HepG2 (cell line): ENCODE measurements at places on chromosomes 2 and 18. TPM values are rescaled to one million over a fixed set of nuclear protein-coding genes. Genes with fewer than 3 reads are reported as not detected.

- no peaks in the 10 kb centered on the region for H3K36me3 ChIP-seq
- DNase-seq = no peak
- no peak overlapping the region for H3K27ac ChIP-seq
- H3K27me3 ChIP-seq = peaks cover 10% of the 10 kb centered on the region; the same call in 2 of the 3 replicates
Measured at GRCh38 chr2:176446718-176447414, 177.6 kb downstream of the MTX2 start.

Gene GRP
- total RNA-seq = not detected in 2 replicates

DNA sequence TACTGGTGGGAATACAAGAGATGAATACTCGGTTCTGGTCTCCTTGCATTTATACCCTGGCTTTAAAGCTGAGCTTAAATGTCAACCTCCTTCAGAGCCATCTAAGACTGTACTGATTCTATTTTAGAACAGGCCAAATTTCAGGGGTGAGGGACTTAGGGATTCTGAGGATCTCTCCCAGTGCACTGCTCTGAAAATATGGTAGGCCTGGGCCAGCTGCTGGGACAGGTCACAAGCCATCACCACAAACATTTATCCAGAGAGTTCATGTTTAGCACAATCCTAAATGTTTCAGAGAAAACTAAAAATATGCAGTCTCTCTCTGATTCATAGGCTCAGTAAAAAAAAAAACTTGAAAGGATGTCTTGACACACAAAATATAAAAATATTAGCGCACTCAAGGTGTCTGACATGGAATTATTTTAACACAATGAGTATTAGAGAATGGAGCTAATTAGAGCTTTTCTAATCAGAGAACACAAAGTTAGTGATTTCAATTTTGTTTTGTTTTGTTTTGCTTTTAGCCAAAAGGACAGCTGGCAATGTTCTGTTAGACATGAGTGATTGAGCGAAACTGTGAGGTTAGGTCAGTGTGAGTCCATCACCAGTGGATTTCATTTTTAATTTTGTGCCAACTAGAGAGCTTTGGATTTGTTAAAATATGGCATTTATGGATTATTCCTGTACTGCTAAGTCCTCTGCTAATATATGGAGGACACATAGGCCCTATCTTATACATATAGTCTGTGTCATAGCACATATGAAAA, 38.8 kb downstream of the MFSD6 start:
- no peaks in the 10 kb centered on the region for H3K27me3 ChIP-seq
- no peak overlapping the region for H3K27ac ChIP-seq
- no peaks in the 10 kb centered on the region for H3K36me3 ChIP-seq
- no peaks in the 10 kb centered on the region for H3K4me1 ChIP-seq

Gene CSRNP3
- total RNA-seq = not detected in 2 replicates

- no peaks in the 10 kb centered on the region for H3K36me3 ChIP-seq
- H3K27me3 ChIP-seq = no peaks in the 10 kb centered on the region
- H3K4me1 ChIP-seq = peaks cover 20% of the 10 kb centered on the region
- H3K27ac ChIP-seq = no peak overlapping the region
- DNase-seq = peak; percentile 41
Measured at GRCh38 chr2:25314514-25315315, 27.0 kb downstream of the DNMT3A start.

Gene REG3A
- not detected in 2 replicates for total RNA-seq

DNA sequence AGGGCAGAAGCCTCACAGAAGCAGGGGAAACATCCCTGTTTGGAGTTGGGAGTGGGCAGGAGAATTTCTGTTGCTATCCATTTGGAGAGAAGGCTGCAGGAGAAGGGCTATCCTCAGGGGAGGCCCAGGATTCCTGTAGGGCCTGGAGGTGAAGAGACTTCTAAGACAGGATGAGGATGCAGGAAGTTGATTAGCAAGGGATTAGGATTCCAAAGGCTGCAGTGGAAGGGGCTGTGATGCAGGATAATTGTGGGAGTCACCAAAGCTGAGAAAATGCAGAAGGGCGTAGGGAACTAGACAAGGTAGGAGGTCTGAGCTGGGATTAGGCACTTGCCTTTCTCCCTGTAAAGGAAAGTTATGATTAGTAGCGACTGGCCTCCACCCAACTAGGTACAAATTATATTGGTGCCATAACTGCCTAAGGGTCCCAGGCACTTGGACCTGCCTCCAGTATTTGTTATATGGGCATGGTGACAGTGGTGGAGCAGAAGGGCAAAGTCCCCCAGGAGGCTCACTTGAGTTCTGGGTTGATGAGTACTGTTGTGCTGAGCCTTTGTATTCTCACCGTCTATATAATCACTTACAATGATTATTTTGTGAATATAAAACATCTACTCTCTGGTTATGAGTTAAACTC, 96.4 kb upstream of the MSTN start:
- H3K27ac ChIP-seq = no peak overlapping the region
- H3K27me3 ChIP-seq = no peaks in the 10 kb centered on the region
- H3K36me3 ChIP-seq = no peaks in the 10 kb centered on the region
- DNase-seq = no peak
- H3K4me3 ChIP-seq = no peak overlapping the region

Gene SKOR2
- not detected in 2 replicates for total RNA-seq

GRCh38 chr2:42169874-42170521, 845 bp downstream of the EML4 start:
- no peak for DNase-seq
- H3K27ac ChIP-seq = peak overlapping the region; percentile 78
- H3K27me3 ChIP-seq = no peaks in the 10 kb centered on the region
- H3K4me3 ChIP-seq = peak overlapping the region; percentile 95

- H3K27me3 ChIP-seq = peaks cover 21% of the 10 kb centered on the region
- H3K4me3 ChIP-seq = no peak overlapping the region
- H3K27ac ChIP-seq = no peak overlapping the region
- H3K36me3 ChIP-seq = no peaks in the 10 kb centered on the region
Measured at GRCh38 chr2:120516679-120517314, 170.9 kb downstream of the INHBB start.

GRCh38 chr2:61229936-61230335, 67.9 kb downstream of the C2orf74 start:
- no peak overlapping the region for H3K27ac ChIP-seq
- no peaks in the 10 kb centered on the region for H3K4me1 ChIP-seq
- H3K27me3 ChIP-seq = no peaks in the 10 kb centered on the region
- no peak for DNase-seq

- H3K36me3 ChIP-seq = no peaks in the 10 kb centered on the region
- peaks cover 37% of the 10 kb centered on the region for H3K4me1 ChIP-seq
- no peak for DNase-seq
- no peaks in the 10 kb centered on the region for H3K27me3 ChIP-seq
- peak overlapping the region; percentile 96 for H3K4me3 ChIP-seq
- peak overlapping the region; percentile 65 for H3K27ac ChIP-seq
Measured at GRCh38 chr18:28176698-28176947, 307 bp downstream of the CDH2 start.

Gene PTPN2
- 41.5 and 50.4 TPM in 2 replicates for total RNA-seq

- no peaks in the 10 kb centered on the region for H3K27me3 ChIP-seq
- no peak overlapping the region for H3K4me3 ChIP-seq
- no peak for DNase-seq
- no peak overlapping the region for H3K27ac ChIP-seq
- H3K4me1 ChIP-seq = peaks cover 25% of the 10 kb centered on the region
Measured at GRCh38 chr2:127704641-127705390, 3.5 kb downstream of the SFT2D3 start.

Gene PLB1
- 0.17 and 0.20 TPM in 2 replicates for total RNA-seq

GRCh38 chr2:240482141-240482540, 46.7 kb downstream of the GPC1 start:
- no peak for DNase-seq
- H3K27me3 ChIP-seq = no peaks in the 10 kb centered on the region
- H3K4me3 ChIP-seq = no peak overlapping the region
- H3K27ac ChIP-seq = no peak overlapping the region
- H3K36me3 ChIP-seq = peaks cover 1% of the 10 kb centered on the region; the same call in 1 of the 2 replicates

GRCh38 chr18:58806826-58807714, 57.6 kb upstream of the ZNF532 start:
- no peaks in the 10 kb centered on the region for H3K36me3 ChIP-seq
- no peaks in the 10 kb centered on the region for H3K4me1 ChIP-seq
- H3K27ac ChIP-seq = no peak overlapping the region
- H3K27me3 ChIP-seq = no peaks in the 10 kb centered on the region; the same call in 1 of the 2 replicates
- no peak overlapping the region for H3K4me3 ChIP-seq

Gene LRP2
- total RNA-seq = 0.03 and 0.15 TPM in 2 replicates

GRCh38 chr2:18829976-18830375, 240.6 kb upstream of the NT5C1B start:
- no peak overlapping the region for H3K4me3 ChIP-seq
- H3K27me3 ChIP-seq = no peaks in the 10 kb centered on the region
- peaks cover 34% of the 10 kb centered on the region for H3K4me1 ChIP-seq

Gene DSG2
- 23.3 and 24.4 TPM in 2 replicates for total RNA-seq

GRCh38 chr2:1301056-1301455, 112.2 kb upstream of the TPO start:
- no peak overlapping the region for H3K4me3 ChIP-seq
- H3K4me1 ChIP-seq = no peaks in the 10 kb centered on the region
- DNase-seq = no peak
- H3K27me3 ChIP-seq = peaks cover 1% of the 10 kb centered on the region; the same call in 1 of the 2 replicates
- H3K36me3 ChIP-seq = no peaks in the 10 kb centered on the region
